ENCODE measurements at places on chromosomes 7 and 10. TPM values are rescaled to one million over a fixed set of nuclear protein-coding genes. Genes with fewer than 3 reads are reported as not detected.
A peak's percentile ranks its signal among the peaks of the same experiment; 100 is the strongest.

- DNase-seq = no peak
Measured at GRCh38 chr10:101301111-101301731, 52.7 kb upstream of the BTRC start.

DNA sequence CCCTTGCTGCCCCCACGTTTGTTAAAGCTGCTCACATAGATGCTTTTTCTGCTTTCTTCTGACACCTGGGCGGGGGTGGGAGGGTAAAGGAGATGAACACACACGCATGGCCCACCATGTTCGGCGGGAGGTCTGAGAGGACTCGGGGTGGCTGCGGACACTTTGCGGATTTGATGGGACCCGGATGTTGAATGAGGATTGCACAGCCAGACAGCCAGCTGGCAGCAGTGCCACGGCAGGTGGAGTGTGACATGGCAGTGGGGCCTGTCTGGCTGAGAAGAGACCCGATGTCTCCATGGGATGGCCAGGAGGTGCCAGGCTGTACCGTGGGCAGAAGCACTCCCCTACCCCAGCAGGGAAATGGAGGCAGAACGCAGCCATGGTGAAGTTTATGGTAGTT, 31.2 kb downstream of the PPP2R2D start:
- DNase-seq = no peak

GRCh38 chr7:1053002-1053411, 8.7 kb downstream of the GPR146 start:
- no peak for DNase-seq

DNA sequence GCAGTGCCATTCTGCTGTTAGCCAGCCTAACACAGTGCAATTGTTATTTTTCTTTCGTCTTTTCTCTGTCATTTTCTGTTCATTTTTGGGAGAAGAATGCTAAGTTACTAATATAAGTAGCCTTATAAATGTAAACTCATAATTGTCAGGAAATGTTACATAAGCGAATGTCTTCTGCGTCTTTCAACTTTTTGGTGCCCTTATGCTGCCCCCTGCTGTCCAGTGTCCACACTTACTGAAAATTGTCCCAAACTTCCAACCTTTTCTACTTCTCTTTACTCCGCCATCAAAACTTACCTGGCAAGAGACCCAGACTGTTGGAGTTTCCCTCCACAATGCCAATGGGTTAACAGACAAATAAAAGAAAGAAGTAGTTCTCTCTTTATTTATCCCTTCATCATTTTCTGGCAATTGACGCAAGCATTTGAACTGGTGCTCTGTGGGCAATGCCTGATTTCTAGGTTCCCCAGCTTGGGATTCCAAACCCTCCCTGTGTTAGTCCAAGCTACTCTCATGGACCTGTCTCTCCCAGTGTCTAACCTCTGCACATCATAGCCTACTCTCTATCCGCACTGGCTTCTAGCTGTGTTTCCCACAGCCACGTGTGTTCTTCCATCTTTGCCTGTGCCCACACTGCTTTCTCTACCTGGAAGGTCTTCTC, 21.0 kb upstream of the EPC1 start:
- peak; percentile 72 for DNase-seq

DNA sequence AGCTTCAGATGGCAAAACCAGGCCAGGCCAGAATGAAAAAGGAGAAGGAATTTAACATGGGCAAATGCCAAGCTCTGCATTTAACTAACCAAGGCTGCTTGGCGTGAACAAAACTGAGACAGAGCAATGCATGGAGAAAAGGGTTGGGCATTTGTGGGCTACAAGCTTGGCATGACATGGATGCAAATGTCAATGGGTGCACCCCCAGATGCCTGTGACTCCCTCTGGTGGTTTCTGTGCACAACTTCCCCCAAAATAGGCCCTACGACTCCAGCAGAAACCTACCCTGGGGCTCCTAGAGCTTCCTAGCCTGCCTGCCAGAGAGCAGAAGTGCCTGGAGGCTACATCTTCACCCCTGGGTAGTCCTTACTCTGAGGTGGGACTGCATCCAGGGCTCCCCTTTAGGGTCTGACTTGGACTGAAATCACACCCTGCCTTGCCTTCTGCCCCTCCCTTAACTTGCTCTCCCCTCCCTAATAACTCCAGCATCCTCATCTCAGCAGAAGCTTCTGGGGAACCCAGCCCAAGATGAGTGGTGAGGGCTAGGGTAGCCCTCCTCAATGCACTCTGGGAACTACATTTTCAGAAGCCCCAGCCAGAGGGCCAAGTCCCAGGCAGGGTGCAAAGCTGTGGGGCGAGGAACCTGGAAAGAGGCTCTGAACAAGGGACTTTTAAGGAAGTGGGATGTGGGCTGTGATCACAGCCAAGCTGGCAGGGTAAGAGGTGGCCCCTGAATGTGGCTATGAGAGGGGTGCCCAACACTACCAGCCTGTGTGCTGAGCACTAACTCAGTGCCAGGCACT, 11.3 kb downstream of the GPRIN2 start:
- no peak for DNase-seq

DNA sequence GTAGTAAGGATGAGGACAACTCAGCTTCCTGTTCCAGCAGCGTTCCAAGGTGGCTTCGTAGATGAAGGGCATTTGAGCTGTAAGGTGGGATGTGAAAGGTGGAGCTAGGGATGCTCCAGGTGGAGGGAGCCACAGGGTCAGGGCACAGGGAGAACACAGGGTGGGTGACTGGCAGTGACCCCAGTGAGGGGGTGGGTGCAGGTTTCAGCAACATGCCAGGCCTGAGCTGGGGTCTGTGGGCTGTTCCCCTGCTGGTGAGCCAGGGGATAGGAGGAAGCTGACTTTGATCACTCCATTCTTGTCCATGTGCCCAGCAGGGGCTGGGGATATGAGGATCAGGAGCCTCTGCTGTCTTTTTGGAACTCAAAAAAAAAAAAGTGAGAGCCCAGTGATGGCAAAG, 33.2 kb downstream of the CDH23 start:
- DNase-seq = no peak

DNA sequence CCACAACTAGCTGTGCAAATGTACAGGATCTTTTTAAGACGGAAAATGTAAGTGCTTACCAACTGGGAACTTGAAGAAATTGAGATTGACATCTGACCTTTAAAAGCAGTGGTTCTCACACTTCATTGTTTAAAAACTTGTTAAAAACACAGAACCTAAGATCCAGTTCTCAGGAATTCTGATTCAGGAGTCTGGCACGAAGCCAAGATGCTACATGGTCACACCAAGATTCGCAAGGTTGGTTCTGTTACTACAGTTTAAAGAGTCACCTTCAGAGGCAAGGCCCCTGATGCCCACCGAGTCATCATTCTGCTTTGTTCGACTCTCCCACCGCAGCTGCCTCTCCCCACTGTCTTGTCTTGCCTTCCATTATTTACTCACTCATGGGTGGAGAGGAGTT, 113.3 kb downstream of the GLI3 start:
- DNase-seq = no peak

- no peak for DNase-seq
Measured at GRCh38 chr7:8566016-8566415, 132.6 kb downstream of the NXPH1 start.

The GNAT3 gene
- total RNA-seq = not detected

The MRPS33 gene
- 47.4 TPM for total RNA-seq

The PALD1 gene
- 4.9 TPM for total RNA-seq

The SHH gene
- total RNA-seq = not detected

All from right atrium auricular region (tissue), 2 donors.